ENCODE measurements at places on chromosomes 7 and 10. TPM values are rescaled to one million over a fixed set of nuclear protein-coding genes. Genes with fewer than 3 reads are reported as not detected.

CYP2C19 gene
- not detected for total RNA-seq

THSD7A gene
- 0.49 TPM for total RNA-seq

PDGFA gene
- 6.3 TPM for total RNA-seq

RET gene
- total RNA-seq = 2.4 TPM

AOAH gene
- not detected for total RNA-seq

SLIT1 gene
- total RNA-seq = not detected

INMT gene
- 0.97 TPM for total RNA-seq

SLC26A5 gene
- total RNA-seq = not detected

FBXL13 gene
- 0.73 TPM for total RNA-seq

AKR1C8 gene
- not detected for total RNA-seq

EXOC4 gene
- total RNA-seq = 121 TPM

BHLHA15 gene
- not detected for total RNA-seq

HHEX gene
- total RNA-seq = 1.3 TPM

AGMO gene
- total RNA-seq = 0.65 TPM

LRRN3 gene
- 1.7 TPM for total RNA-seq

ZNF680 gene
- 6.2 TPM for total RNA-seq

ZMYND11 gene
- total RNA-seq = 57.6 TPM

ZC3HAV1 gene
- 68.2 TPM for total RNA-seq

STAG3 gene
- 0.12 TPM for total RNA-seq

ASZ1 gene
- total RNA-seq = not detected

MRPS16 gene
- total RNA-seq = 72.9 TPM

EGFR gene
- 63.6 TPM for total RNA-seq

FAM131B gene
- 1.3 TPM for total RNA-seq

MAGI2 gene
- 13.8 TPM for total RNA-seq

PIK3AP1 gene
- not detected for total RNA-seq

WDFY4 gene
- total RNA-seq = not detected

CFTR gene
- under 0.01 TPM for total RNA-seq

MYOF gene
- total RNA-seq = 651 TPM

ARMC3 gene
- not detected for total RNA-seq

KLF14 gene
- 0.12 TPM for total RNA-seq

RBM20 gene
- total RNA-seq = 0.12 TPM

TUBB8 gene
- total RNA-seq = not detected

TAS2R3 gene
- total RNA-seq = 1.2 TPM

CCDC136 gene
- 3.8 TPM for total RNA-seq

NUB1 gene
- total RNA-seq = 38.7 TPM

PRDX3 gene
- total RNA-seq = 139 TPM
